Effector CD4-positive, alpha-beta T cell (primary cell): ENCODE measurements at places on chromosomes 1 and 21.
A peak's percentile ranks its signal among the peaks of the same experiment; 100 is the strongest.

GRCh38 chr1:31881688-31882000 lies 56.5 kb downstream of the PTP4A2 start:
- DNase-seq, result no peak

DNA sequence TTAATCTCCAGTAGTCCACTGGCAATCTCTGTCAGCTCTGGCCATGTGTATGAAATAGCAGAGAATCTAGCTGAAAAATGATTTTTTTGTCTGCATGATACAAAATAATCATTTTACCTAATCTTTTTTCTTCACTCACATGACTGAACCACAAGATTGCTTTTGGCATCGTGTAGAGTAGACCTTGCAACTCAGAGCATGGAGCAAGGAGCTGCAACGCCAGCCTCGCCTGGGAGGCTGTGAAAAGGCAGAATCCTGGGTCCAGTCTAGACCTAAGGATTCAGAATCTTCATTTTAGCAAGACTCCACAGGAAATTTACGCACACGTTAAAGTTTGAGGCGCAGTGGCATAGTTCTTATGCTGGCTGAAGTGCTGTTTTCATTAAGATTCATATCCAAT lies 40.2 kb downstream of the TOMM20 start:
- no peak for DNase-seq

DNA sequence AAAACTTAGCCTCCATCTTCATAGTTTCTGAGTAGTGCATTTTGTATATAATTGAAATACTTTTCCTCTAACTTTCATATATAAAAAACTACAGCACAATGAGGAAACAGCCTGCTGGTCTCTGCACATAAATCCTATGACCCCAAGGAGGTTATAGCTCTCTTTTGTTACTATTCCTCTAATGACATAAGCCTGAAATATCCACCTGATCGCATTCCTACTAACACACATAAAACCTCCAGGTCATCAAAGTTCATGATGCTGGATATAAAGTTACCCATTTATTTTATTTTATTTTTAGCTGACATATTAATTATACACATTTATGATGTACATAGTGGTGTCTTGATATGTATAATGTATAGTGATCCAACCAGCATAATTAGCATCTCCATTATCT lies 1042.0 kb upstream of the B3GALT2 start:
- DNase-seq, result no peak

- no peak for DNase-seq
These were observed 20.1 kb upstream of the DONSON start for GRCh38 chr21:33608559-33608958.

- no peak for DNase-seq
These were observed 37.2 kb downstream of the ZFYVE9 start for GRCh38 chr1:52179073-52179472.

GRCh38 chr1:164602101-164602422 lies 43.1 kb downstream of the PBX1 start:
- DNase-seq, result no peak

GRCh38 chr1:14778898-14779865 lies 180.7 kb downstream of the KAZN start:
- DNase-seq, result no peak

GRCh38 chr1:27341525-27342252 lies at the start of gene SYTL1:
Gene SYTL1, plus strand, starts transcription at chr1:27342022. Its CDS starts 3,313 bp downstream, at chr1:27345335.
- DNase-seq, result peak; percentile 58

DNA sequence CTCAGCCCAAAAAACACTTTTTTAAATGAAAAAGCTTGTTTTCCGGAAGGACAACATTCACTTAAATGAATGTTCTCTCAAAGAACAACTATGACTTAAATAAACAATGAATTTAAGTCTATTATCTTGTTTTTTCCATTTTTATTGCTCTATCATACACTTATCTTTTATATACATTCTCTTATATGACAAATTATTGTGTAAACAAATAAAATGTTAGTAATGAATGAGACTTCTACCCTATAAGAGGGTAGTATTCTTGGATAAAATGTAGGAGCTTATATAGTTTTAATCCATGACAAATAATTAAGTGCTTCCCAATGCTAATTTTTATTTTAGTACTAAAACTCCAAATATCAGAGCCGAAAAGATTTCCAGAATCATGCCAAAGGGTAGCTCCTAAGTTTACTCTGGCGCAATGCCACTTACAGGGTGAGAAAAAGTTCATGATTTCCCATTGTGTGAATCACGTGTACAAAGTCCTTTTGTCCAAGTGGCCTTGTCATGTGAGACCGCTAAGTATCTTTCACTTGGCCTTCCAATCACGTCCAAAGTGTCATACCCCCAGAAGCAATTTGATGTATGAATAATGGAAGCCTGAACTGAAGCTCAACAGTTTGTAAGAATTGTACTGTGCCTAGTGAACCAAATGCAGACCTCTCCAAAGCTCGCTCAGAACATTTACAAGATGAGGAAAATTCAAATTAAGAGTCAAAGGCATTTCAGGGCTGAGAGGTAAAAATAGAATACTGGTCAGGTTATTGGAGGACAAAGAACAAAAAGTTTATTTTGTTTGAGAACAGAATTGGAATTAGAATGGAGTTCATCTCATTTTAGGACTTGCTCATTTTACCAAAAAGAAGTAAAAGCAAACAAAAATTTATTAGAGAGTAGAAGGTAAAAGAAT lies 56.6 kb upstream of the C1orf21 start:
- no peak for DNase-seq

- DNase-seq, result no peak
These were observed 3.6 kb downstream of the YBEY start for GRCh38 chr21:46289655-46290179.

DNA sequence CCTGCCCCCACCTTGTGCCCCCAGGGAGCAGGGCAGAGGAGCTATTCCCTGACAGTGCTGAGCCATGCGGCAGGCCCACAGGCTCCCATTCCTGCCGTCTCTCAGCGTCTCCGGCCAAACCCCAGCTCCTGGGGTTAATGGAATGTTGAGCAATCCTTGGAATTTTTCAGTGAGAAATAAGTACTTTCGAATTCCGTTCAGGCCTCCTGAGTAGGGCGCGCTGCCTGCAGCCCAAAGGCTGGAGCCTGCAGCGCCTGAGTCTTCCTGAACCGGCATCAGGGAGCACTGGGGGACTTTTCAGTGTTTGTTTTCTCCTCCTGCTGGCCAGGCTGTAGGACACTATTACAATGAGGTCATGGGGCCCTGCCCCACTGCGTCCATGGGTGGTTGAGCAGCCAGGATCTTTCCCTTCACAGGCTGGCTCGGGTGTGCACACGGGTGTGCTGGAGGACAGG lies 33.3 kb upstream of the CSF1 start:
- DNase-seq, result no peak

GRCh38 chr21:45541221-45542039 lies 810 bp downstream of the SLC19A1 start:
- DNase-seq, result peak; percentile 69

DNA sequence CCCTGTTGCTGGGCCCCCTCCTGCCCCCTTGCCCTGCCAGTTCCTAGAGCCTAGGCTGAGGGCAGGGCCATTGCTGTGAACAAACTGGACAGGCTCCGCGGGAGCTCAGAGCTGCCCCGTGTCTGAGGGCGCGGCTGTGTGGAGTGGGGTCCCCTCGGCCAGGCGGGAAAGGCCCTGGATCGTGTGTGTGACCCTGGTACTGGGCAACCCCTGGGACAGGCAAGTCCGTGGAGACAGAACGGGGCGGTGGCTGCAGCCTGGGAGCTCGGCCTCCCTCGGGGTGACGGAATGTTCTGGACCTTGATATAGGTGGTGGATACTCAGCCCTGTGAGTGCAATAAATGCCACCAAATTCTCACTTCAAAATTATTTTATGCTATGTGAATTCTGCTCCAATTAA lies 27.7 kb upstream of the C1orf159 start:
- no peak for DNase-seq

- DNase-seq, result no peak
These were observed 1.8 kb upstream of the CYB5R1 start for GRCh38 chr1:202968895-202969295.

- DNase-seq, result no peak
These were observed 10.4 kb downstream of the ZNF697 start for GRCh38 chr1:119637710-119638109.

DNA sequence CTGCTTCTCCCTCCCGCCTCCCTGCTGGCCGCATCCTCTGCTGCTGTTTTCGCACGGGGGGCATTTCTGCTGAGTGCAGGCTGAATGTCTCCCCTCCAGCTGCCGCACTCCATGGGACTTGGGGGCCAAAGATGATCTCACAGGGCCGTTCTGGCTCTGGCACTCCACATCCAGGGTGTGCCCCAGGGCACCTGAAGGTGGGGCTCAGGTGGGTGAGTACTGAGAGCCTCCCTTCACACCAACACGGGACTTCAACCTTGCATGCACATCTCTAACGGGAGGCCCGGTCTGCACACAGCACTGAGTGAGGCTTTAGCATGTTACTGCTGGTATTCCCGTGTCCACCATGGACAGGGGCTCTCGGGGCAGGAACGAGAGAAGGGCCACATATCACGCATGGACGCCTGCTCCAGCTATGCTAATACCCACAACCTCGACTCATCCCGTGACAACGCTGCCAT lies 88.9 kb downstream of the DMRTB1 start:
- no peak for DNase-seq

DNA sequence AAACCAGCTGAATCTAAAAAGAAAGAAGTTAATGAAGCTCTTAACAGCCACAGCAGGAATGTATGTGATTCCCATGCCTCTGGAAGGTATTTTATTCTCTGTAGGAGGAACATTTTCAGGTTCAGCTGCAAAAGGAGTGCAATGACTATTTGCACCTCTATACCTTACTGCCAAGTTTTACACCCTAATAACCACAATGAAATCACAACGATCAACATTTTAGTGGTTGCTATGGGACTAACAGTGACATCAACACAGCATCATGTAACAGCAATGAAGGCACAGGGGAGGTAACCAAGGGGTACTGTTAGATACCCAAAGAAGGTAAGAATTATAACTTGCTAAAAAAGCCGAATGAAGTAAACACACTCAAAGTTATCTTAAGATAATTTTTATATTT lies 116.3 kb upstream of the HP1BP3 start:
- DNase-seq, result no peak

GRCh38 chr1:241270016-241270415 lies 87.0 kb downstream of the RGS7 start:
- DNase-seq, result no peak

DNA sequence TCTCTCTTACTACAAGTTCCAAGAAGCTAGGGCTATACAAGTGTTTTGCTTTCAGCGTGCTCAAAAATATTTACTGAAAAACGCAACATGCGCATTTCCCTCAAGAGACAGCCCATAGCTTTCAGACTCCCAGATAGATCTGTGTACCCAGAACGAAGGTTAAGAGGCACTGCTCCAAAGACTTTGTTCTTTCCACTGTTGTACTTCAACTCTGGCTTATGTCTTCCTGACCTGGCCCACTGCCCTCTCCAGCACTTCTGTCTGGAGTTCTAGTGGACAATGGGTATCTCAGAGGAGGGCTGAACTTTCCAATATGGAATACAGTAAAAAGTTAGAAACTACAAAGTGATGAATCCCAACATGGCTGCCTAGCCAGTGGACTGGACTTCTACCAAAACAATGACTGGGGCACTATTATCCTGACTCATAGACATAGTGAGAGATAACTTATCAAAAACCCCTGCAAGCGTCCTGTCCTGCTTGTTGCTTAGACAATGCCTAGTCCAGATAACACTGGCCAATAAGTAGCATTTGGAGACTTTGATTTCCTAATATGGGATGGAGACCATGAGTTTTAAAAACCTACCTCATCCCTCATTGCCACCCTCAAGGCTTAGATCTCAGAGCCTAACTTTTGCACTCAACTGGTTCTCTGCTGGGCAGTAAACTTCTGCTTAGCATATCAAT lies 8.8 kb upstream of the ADAR start:
- DNase-seq, result no peak
